ENCODE measurements at places on chromosomes 1 and 21.

GRCh38 chr1:223233410-223234169, 90.5 kb upstream of the TLR5 start:
- no peak for DNase-seq

- DNase-seq = no peak
These were observed 107.0 kb downstream of the TGFBR3 start for GRCh38 chr1:91778964-91779363.

- DNase-seq = no peak
These were observed 39.4 kb downstream of the OR10Z1 start for GRCh38 chr1:158644449-158644848.

- DNase-seq = no peak
These were observed 110.2 kb upstream of the FGGY start for GRCh38 chr1:59186656-59187055.

GRCh38 chr1:115184260-115184950, 95.1 kb upstream of the TSPAN2 start:
- DNase-seq = no peak

DNA sequence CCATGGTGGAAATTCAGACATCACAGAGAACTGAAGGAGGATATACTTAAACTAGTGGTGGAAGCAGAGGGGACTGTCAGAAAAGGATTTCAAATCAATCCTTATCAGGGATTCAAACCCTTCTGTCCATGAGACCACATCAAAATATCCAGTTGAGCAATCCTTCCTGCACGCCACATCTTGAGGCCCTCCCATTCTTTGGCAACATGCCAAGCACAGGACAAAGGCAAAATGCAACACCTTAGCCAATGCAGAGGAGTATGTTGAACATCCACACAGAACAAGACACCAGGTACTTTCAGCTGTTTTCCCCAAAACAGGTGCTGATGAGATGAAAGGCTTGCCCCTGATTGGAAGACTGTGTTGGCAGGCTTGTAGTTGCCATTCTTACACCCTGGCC, 81.8 kb upstream of the PLXNA2 start:
- no peak for DNase-seq

DNA sequence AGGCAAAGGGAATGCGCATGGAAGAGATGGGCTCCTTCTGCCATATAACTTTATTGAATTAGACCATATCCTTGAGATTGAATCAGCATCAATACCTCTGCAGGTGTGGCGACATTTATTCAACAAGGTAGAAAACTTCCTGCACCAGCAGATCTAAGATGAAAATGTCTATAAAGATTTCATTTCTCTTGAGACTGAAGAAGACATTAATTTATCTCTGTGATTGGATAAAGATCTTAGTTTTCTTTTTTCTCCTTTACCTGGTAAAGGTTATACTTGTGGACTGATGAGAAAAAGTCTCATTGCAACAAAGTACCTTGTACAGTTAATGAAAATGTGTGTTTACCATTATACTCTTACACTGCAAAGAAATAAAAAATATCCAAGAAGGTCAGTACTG, at the start of gene OR2T8:
OR2T8 (plus strand) TSS at position 301 of the 400 bp plus-strand sequence. CDS start 766 bp downstream, outside the sequence.
- no peak for DNase-seq

GRCh38 chr1:170133766-170134495, 11.8 kb upstream of the NTMT2 start:
- DNase-seq = no peak

DNA sequence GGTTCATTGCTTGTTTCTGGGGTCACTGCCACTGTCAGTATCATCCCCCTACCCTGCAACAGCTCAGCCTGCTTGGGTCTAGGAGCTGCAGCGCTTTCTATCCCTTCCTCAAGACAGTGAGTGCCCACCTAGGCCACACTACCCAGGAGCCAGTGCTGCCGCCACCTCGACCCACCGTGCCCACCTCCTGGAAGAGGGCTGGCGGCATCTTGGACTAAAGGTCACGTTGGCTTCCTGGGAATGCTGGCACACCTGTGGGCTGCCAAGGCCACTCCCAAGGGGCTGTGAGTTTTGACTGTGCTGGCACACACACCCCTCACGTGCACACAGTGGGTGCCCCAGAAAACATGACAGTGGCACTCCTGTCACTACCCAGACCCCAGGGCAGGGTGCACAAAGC, 22.1 kb downstream of the CRYAA start:
- DNase-seq = no peak

- no peak for DNase-seq
These were observed 97.4 kb upstream of the SGIP1 start for GRCh38 chr1:66436378-66437135.

GRCh38 chr1:107862064-107862463, 102.9 kb downstream of the VAV3 start:
- no peak for DNase-seq

DNA sequence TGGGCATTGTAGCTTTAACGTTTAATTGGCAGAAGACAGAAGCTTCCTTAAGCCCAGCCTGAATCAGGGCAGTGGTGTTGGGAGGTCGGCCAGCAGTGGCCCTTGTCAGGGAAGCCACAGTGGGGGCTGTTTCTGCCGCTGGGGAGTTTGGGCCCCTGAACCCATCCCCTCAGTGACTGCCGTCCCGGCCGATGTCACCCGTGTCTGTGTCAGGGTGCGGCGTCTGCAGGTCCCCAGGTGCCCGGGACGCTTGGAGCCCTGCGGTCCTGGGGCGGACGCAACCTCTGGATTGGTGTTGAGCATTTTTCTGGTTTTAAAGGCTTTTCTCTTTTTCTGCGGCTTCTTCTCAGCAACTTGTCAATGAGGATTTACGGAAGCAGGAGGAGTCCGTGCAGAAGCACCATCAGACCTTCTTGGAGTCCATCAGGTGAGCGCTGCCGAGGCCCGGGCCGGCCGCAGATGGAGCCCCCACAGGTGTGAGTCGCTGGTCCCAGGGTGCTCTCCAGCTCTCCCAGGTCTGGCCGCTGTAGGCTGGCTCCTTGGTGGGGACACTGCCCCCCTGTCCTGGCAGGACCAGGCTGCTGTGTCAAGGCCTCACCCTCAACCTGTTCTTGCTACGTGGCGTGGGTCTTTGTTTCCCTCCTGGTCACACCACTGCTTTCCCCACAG, 2.3 kb downstream of the ATAD3C start:
- no peak for DNase-seq

DNA sequence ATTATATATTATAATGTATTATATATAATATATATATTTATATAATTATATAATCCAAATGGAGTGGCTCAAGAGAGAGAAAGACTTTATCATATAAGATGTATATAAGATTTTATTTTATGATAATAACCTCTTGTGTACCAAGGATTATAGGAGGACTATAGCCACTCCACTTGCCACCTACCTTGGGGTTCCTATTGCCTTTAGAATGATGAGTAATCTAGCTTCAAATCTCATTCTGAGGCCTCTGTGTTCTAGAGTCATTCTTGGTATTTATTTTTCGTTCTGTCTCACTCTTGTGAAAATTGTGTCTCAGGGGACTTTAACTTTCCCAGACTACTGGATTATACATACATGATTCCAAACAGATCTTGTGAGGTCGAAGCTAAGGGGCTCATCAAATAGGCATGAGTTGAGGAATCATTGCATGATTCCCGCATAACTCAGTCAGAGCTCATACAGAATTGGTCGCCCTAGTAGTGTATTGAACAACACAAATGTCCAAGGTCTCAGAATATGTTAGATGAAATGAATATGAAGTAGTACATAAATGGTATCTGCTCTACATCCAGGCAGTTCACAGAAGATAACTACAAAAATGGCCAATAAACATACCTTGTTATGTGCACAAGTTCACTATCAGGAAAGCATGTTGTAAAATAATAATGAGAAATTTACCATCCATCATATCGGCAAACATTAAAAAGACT, 159.5 kb upstream of the RNPC3 start:
- no peak for DNase-seq

DNA sequence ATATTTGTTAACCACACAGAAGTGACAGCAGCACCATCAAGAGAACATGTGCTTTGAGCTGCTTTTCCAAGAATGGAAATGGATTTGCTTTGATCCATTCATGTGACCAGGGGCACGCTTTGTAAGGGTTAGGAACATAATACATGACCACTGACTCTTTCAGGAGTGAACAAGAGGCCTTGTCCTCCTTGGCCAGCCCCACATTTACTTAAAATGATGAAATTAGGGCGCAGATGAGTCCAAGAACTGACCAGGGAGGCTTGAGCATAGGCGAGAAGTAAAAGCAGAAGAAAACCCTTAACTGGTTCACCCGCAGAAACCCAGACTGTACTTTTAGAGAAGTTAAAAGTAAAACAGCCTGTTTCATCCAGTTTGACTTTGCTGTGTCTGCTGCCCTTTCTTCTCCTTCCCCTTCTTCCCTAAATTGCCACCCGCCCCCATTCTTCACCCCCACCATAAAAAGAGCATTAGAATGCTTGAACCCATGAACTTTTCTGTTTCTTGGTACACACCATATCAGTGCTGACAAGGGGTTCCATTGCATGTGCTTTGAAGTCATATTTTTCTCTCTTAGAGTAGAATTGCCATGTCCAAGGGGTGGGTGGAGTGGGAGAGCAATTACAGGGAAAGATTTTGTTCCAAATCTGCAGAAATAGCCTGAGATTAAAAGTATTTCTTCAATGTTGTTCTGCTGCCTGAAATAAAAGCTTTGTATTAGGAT, 2.6 kb upstream of the GLUL start:
- DNase-seq = no peak

All from stimulated activated CD4-positive, alpha-beta T cell treated with anti-CD3 and anti-CD28 coated beads, Interleukin-1b, Interleukin-23, amount 100 ng/mL, for 1 hour (primary cell).